ENCODE measurements at places on chromosomes 2 and 18.

GRCh38 chr2:32810909-32811495, 135.8 kb upstream of the LTBP1 start:
- no peak for DNase-seq

DNA sequence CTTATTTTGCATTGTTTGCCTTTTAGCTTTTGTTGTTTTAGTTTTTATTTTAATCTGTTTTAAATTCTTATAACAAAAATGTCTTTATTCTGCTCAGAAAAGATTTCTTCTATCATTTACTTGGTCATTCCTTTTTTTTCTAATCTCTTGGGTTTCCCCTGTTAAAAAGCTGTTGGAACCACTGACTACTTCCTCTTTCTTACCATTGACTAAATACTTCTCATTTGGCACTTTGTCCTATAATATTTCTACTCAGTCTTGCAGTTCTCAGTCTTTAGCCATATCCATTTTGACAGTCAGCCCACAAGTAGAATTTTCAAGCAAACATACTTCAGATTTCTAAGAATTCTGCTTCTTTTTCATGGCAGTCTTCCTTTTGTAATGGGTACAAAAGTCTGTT, 567.2 kb downstream of the SATB2 start:
- DNase-seq, result no peak

DNA sequence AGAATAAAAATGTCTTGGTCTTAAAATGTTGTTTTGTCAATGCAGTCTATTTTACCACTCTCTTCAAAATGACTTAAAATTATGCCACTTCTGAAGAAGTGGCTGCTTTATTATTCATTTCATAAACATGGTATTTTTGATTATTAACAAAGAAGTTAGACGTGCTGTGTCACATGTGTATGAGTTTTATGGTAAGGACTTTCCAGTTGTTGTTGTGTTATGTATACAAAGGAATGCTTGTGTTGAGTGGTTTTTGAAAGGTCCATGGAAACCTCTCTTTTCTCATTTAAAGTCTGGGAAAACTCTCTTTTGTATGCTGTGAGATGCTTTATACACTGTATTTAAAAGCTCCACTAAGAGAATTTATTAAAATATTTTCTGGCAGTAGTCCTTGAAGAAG, 116.2 kb downstream of the MTCL1 start:
- no peak for DNase-seq

- no peak for DNase-seq
These were observed 7.6 kb downstream of the GPR148 start for GRCh38 chr2:130736487-130736886.

DNA sequence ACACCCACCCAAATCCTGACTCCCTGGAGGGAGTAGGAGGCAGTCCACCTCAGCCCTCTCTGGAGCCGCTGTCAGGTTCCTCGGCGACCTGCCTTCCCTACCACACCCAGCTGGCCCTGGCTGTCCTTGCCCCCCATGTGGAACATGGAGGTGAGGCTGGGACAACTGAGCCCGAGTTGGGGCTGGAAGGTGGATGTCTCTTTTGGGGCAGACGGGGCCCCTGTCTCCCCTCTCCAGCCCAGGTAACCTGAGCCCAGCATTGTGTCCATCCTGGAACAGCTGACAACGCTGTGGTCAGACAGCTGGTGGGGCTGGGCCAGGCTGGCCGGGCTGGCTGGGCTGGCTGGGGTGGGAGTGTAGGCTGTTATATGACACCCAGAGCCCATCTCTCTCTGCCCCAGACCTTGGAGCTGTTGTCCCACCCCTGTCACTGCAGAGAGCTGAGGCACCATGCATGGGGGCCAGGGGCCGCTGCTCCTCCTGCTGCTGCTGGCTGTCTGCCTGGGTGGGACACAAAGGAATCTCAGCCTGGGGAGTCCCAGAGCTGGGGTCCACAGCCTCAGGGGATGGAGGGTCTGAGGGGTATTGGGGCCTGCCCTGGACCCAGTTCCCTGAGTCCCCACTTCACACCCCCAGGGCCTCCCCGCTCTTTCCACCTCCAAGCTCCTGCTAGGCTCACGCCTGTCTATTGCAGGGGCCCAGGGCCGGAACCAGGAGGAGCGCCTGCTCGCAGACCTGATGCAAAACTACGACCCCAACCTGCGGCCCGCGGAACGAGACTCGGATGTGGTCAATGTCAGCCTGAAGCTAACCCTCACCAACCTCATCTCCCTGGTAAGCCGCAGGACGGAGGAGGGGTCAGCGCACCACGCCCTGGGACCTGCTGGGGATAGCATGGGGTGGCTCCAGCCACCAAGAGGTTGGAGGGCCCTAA, at the start of gene CHRNG:
TSS of gene CHRNG (plus strand) at position 395 of the 934 bp plus-strand sequence. CDS start at position 451, 56 bp downstream.
- DNase-seq, result no peak

GRCh38 chr2:169422120-169422519, 57.2 kb upstream of the BBS5 start:
- no peak for DNase-seq

DNA sequence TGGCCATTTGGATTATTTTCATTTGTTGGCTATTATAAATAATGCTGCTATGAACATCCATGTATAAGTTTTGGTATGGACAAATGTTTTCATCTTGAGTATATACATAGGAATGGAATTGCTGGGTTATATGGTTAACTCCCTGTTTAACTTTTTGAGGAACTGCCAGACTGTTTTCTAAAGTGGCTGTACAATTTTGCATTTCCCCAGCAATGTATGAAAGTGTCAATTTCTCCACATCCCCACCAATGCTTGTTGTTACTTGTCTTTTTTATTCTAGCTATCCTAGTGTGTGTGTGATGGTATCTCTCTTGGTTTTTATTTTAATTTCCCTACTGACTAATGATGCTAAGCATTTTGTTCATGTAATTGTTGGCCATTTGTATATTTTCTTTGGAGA, 90.6 kb upstream of the CYP26B1 start:
- no peak for DNase-seq

- no peak for DNase-seq
These were observed 40.1 kb downstream of the EPB41L3 start for GRCh38 chr18:5503740-5504139.

- no peak for DNase-seq
These were observed 786.3 kb downstream of the SOCS6 start for GRCh38 chr18:71075147-71075546.

GRCh38 chr2:557635-558301, 119.4 kb downstream of the TMEM18 start:
- no peak for DNase-seq

DNA sequence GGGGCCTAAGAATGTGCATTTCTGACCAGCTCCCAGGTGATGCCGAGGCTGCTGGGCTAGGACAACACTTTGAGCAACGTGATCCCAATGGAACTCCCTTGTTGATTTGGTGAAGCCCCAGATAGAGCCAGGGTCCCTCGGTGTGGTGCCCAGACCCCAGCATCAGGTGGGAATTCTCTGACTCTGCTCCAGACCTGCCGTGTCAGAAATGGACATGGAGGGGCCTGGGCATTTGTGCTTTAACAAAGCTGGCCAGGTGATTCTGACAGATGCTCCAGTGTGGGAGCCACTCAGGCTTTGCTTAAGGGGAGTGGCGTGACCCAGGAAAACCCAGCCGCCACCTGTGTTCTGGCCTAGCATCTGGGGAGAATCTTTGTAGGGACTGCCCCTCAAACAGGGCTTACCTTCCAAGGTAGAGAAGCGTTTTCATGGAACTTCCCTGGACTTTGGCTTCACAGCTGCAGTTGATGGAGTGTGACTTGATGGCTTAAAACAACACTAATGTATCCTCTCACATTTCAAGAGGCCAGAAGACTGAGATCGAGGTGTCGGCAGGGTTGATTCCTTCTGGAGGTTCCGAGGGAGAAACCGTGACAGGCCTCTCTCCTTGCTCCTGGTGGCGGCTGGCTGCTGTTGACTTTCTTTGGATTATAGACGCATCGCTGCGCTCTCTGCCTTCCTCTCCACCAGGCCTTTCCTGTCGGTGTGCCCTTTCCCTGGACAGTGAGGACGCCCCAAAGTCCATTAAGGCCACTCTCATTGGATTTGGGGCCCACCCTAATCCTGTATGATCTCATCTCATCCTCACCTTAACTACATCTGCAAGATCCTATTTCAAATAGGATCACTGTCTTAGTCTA, 57.0 kb upstream of the HDAC4 start:
- no peak for DNase-seq

DNA sequence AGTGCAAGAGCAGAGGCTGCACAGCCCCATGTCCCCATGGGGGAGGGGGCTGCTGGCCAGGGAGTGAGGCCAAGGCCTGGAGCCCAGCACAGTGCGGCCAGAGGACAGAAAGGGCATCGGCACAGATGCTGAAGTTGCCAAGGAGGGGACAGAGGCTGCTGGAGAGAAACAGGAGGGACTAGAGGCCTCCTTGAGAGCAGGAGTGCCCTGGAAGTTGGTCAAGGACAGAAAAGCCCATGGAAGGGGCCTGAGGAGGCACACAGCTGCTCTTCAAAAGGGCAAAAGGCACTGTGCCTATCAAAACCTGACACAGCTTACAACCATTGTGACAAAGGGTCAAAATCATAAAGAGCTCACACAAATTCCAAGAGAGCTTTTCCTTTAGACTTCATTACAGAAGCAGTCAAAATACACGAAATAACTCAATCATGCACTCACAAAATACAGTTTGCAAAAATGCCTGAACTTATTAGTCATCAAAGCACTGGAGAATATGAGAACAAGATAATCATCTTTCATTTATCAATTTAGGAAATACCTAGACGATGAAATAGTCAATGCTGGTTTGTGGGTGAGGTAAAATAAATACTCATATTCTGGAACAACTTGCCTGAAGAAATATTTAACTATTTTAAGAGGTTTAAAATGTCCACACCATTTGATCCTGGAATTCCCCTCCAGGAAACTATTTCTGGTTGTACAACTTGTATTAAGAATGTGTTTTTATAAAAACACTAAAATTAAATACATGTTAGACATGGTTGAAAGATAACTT, 79.6 kb downstream of the USP40 start:
- DNase-seq, result no peak

- no peak for DNase-seq
These were observed 9.7 kb downstream of the SNED1 start for GRCh38 chr2:241007880-241008710.

DNA sequence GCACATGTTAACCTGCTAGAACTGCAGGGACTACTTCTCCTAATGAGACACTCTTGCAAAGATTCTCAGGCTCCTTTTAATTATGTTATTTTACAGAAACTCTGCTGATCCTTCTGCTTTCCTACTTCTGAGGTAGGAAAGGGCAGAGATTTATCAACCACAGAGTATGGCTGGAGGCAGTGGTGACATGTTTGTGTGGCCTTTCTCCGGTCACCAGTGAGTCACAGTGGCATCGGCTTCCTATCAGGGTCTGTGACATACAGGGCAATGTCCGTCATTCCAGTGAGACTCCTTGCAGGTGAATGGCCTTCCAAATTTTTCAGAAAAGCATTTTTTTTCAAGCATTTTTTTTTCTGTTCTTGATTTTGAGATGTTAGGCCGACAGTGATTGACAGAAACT, 180.7 kb upstream of the LYPD1 start:
- DNase-seq, result no peak

DNA sequence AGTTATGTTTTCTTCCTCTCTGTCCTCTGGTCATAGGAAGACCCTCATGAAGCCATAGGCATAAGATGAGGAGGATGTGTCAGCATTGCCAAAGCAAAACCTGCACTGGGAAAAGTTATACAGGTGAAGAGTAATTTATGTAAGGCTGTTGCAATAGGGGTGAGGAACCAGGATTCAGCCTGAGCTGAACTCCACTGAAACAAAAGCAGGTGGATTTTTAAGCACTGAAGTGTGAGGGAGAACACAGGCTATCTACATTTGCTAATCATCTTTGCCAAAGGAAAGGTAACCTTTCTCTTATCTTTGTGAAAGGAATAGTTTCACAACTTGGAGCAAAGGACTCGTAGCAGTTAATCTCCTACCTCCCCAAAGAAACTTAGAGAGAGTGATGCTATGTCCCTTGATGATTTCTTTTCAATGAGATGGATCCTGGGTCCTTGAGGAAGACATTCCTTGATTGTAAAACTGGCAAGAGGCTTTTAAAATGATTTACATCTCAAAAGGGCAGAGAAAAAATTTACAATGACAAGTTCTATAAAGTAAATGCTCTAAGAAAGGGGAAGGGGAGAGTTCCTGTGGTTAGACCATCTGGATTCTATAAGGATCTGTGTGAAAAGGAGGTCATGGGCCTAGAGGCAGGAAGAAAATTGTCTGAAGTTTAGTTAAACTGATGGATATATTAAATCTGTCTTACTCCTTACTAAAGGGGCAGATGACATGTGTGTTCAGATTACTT, 385.4 kb upstream of the CDH7 start:
- DNase-seq, result no peak

DNA sequence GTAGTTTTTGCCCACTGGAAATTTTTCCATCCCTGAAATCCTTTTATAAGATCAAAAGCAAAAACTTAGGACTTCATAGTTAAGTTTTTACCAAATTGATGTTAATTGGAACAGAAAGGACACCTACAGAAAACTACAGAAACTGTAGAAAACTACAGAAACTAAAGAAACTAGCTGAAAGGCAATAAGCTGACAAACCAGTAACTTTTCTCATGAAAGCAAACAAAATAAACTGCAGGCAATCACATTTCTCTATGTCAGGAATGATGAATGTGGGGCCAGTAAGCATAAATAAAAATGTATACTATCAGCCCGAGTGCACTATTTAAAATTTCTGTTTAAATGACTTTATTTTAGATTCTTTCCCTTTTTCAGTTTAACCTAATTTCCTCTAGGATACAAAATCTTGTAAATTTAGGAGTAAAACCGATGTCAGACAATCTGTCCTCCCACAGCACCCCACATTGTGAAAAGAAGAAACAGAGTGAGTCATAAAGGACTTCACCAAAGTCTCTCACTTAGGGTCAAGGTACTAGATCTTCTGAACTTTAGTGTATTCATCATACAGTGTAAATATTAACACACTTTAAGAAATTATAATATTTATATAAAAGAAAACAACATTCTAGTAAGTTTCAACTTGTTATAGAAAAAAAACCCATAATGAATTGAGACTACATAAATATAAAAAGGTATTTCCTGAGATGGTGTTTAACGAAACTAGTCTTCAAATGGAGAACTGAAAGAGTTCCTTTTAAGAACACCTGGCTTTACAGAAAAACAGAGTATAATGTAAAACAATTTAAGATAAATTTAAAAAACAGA, 46.6 kb downstream of the USP40 start:
- DNase-seq, result no peak

DNA sequence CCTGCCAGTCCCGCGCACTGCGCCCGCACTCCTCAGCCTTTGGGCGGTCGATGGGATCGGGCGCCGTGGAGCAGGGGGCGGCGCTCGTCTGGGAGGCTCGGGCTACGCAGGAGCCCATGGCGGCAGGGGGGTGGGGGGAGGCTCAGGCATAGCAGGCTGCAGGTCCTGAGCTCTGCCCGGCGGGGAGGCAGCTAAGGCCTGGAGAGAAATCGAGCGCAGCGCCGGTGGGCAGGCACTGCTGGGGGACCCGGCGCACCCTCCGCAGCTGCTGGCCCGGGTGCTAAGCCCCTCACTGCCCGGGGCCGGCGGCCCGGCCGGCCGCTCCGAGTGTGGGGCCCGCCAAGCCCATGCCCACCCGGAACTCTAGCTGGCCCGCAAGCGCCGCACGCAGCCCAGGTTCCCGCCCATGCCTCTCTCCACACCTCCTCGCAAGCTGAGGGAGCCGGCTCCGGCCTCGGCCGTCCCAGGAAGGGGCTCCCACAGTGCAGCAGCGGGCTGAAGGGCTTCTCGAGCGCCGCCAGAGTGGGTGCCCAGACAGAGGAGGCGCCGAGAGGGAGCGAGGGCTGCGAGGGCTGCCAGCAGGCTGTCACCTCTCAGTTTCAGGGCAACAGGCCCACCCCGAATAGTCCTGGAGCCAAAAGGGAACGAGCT, 74.1 kb downstream of the PSMG2 start:
- DNase-seq, result no peak

- DNase-seq, result no peak
These were observed 927.5 kb downstream of the ERBB4 start for GRCh38 chr2:211611061-211611518.

GRCh38 chr18:59787998-59788790, 91.0 kb upstream of the CCBE1 start:
- no peak for DNase-seq

Measured in stimulated activated CD8-positive, alpha-beta memory T cell treated with anti-CD3 and anti-CD28 coated beads, Interleukin-15, amount 100 ng/mL, for 4 hours (primary cell).